ENCODE measurements at places on chromosomes 5 and 9. TPM values are rescaled to one million over a fixed set of nuclear protein-coding genes. Genes with fewer than 3 reads are reported as not detected.

GRCh38 chr5:34525761-34526160 is 130.4 kb upstream of the RAI14 start:
- H3K27ac ChIP-seq: no peak overlapping the region
- no peak overlapping the region for H3K4me3 ChIP-seq
- peaks cover 12% of the 10 kb centered on the region for H3K4me1 ChIP-seq
- no peak for DNase-seq
- no peaks in the 10 kb centered on the region for H3K36me3 ChIP-seq
- H3K27me3 ChIP-seq: no peaks in the 10 kb centered on the region

Gene PCDHGA7
- total RNA-seq: 0.73 TPM

GRCh38 chr5:135246605-135246922 is 152.5 kb downstream of the MACROH2A1 start:
- no peak overlapping the region for H3K27ac ChIP-seq
- no peak for DNase-seq
- no peaks in the 10 kb centered on the region for H3K36me3 ChIP-seq
- no peak overlapping the region for H3K4me3 ChIP-seq
- no peaks in the 10 kb centered on the region for H3K27me3 ChIP-seq

Gene UNC5A
- 4.0 TPM for total RNA-seq

- H3K27ac ChIP-seq: no peak overlapping the region
- no peaks in the 10 kb centered on the region for H3K36me3 ChIP-seq
- H3K4me1 ChIP-seq: no peaks in the 10 kb centered on the region
Measured at GRCh38 chr5:151199581-151200185, 24.2 kb downstream of the CCDC69 start.

DNA sequence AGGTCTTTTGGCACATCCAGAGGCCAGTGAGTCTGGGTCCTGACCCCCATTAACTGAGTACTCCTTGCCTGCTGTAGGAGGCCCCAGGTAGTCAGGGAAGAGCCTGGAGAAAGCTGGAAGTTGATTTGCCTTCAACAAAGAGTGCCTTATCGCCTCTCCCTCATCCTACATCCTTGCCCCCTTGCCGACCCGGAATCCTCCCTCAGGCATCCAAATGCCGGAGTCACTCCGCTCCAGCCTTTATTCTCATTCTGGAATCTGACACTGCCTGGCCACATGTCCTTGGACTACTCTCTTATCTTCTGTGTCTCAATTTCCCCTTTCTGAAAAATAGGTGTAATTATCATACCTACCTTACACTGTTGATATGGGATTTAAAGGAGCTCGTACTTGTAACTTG is 39.1 kb upstream of the KLF4 start:
- no peaks in the 10 kb centered on the region for H3K27me3 ChIP-seq
- H3K4me1 ChIP-seq: no peaks in the 10 kb centered on the region
- no peak overlapping the region for H3K27ac ChIP-seq
- no peaks in the 10 kb centered on the region for H3K36me3 ChIP-seq
- no peak overlapping the region for H3K4me3 ChIP-seq
- DNase-seq: no peak

DNA sequence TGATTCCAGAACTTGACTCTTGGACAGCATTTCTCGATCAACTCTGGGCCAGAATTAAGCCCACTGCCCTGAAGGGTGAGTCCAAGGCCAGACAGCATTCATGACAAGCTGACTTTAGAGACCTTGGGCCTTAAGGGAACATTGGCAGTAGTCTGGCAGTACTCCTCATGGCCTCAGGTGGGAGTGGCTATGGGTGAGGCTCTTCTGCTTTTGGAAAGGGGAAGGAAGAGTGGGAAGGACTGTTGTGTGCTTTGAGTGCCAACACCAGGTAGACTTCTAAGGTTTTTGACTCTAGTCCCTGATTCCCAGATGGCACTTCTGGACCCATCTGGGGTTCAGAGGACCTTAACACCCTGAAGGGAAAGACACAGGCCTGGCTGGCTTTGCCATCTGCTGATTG is 530.4 kb downstream of the ACTL7B start:
- no peak for DNase-seq
- H3K4me3 ChIP-seq: no peak overlapping the region

Gene TRIM36
- 16.5 TPM for total RNA-seq

DNA sequence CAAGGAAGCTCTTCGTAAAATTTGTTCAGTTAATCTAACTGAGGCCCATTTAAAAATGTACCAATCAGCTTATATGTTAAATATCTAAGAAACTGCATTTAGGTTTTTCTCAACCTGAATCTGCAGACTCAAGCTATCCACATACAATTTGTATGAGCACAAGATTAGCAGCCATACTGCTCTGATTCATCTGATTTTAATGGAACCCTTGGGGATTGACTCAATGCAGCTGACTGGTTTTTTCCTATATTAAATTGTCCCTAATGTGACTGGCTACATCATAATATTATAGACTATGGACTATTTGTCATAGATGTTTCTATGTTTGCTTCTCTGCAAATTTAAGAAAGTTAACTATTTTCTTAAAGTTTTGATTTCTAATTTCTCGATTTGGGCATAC is 451.0 kb upstream of the TUSC1 start:
- H3K4me1 ChIP-seq: no peaks in the 10 kb centered on the region
- no peak overlapping the region for H3K4me3 ChIP-seq
- no peaks in the 10 kb centered on the region for H3K27me3 ChIP-seq

Gene ADAMTSL1
- total RNA-seq: 0.90 TPM

DNA sequence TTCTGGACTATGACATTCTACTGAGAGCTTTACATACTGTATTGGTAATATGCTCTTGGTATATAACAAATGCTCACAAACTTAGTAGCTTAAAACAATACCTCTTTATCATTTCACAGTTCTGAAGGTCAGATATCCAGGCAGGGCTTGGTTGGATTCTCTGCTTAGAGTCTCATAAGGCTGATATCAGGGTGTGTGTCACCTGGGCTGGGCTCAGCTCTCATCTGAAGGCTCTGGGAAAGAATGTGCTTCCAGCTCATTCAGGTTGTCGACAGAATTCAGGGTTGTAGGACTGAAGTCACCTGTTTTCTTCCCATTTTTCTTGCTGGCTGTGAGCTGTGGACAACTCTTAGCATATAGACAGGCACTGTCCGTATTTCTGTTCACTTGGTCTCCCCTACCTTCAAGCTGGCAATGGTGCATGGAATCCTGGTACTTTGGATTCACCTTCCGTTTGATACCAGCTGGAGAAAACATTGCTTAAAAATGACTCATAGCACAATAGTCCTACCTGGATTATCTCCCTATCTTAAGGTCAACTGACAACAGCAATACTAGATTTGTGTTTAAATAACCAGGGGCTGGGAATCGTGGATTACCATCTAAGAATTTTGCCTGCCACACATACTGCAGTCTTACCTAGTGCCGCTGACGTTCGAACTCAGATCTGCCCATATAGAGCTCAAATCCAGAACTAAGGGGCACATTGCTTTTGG is 69.2 kb downstream of the RCL1 start:
- no peak for DNase-seq
- peaks cover 2% of the 10 kb centered on the region for H3K4me1 ChIP-seq
- H3K27ac ChIP-seq: no peak overlapping the region

Gene CATSPER3
- not detected for total RNA-seq

Gene CBY3
- total RNA-seq: 1.4 TPM

Measured in H1 (cell line).